ENCODE measurements at places on chromosomes 1 and 21.

DNA sequence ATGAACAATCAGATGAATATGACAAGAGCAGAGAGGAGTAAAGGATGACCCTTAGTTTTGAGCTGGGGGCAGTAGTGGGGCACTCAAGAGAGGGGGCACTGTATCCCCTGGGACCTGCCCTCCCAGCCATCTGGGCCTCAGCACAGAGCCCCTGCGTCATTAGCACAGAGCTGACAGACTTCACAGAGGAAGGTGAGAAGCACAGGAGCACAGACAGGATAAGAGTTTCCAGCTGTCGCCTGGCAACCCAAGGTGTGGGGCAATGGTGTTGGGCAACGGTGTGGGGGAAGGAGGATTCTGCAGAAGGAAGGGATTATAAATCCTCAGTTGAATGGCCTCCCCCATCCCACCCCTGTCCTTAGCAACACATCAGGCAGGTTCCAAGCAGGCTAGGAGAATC lies 30.2 kb downstream of the RAB3B start:
- DNase-seq, result no peak

- DNase-seq, result no peak
These were observed 809.2 kb downstream of the USP25 start for GRCh38 chr21:16538936-16539440.

GRCh38 chr1:21827141-21827679 lies 15.1 kb downstream of the LDLRAD2 start:
- no peak for DNase-seq

DNA sequence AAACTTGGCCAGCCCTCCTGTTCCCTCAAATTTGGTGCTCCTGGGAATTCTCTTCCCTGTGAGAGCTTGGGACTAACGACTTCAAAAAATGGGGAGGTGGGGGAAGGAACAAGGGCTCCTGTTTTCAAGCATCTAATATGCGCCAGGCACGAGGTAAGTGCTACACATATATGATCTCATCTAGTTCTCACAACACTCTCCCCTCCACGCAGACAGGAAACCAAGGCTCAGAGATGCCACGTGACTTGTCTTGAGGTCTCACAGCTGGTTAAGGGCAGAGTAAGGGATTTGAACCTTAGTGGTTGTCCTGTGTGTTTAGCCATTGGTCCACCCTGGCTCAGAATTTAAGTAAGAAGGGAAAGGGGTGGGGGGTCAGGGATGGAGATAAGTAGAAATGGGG lies 125.9 kb downstream of the DMRTB1 start:
- no peak for DNase-seq

- no peak for DNase-seq
These were observed 3.5 kb downstream of the NAV1 start for GRCh38 chr1:201542309-201543035.

DNA sequence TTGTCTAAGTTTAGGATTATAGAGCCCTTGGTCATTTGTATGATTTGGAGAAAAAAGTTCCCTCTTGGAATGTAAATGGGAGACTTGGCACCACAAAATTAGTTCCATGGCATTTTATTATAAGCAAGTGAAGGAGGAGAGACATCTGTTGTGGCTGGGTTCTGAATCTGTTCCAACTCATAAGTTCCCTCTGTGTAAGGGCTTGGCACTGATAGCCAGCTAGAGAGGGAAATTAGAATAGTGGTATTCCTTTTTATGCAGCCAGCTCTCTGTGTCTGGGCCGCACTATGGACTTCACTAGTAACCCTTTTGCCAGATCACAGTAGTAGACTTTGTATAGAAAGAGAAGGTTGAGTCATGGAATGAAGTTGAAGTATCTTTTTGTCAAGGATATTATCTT lies 31.1 kb downstream of the GNAI3 start:
- DNase-seq, result no peak

DNA sequence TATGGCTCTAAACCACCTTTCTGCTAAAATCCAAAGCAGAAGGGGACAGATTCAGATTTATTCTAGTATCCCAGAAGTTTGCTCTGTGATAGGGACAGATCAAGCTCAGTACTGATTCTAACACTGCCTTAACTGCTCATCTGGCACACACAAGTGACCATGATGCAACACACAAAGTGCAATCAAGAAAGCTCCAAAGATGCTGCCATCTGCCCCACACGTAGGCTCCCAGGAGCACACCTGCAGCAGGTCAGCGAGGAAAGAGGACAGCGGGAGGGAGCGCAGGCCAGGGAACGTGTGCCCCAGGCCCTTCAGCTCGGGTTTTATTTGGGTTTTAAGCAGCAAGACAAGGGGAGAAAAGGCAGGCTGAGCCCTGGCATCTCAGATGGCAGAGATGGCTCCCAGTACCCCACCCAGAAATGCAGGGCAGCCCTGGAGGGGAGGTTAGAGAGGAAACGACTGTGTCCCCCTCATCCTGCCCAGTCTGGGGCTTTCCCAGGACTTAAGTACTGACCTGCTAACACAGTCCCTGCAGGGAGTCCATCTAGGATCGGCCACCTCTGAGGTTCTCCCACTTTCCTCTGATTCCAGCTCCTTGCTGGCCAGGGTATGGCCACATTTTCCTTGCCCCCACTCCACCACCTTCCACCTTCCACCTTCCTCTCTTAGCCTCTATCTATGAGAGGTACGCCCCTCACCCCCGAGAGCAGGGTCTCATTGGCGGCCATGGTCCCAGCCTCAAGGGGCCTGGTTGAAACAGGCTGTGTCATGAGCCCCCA lies 1.2 kb downstream of the TRIM11 start:
- no peak for DNase-seq

All from AG09309 (cell line).